Right lung (tissue), 10 donors: ENCODE measurements at places on chromosomes 3 and 15.

DNA sequence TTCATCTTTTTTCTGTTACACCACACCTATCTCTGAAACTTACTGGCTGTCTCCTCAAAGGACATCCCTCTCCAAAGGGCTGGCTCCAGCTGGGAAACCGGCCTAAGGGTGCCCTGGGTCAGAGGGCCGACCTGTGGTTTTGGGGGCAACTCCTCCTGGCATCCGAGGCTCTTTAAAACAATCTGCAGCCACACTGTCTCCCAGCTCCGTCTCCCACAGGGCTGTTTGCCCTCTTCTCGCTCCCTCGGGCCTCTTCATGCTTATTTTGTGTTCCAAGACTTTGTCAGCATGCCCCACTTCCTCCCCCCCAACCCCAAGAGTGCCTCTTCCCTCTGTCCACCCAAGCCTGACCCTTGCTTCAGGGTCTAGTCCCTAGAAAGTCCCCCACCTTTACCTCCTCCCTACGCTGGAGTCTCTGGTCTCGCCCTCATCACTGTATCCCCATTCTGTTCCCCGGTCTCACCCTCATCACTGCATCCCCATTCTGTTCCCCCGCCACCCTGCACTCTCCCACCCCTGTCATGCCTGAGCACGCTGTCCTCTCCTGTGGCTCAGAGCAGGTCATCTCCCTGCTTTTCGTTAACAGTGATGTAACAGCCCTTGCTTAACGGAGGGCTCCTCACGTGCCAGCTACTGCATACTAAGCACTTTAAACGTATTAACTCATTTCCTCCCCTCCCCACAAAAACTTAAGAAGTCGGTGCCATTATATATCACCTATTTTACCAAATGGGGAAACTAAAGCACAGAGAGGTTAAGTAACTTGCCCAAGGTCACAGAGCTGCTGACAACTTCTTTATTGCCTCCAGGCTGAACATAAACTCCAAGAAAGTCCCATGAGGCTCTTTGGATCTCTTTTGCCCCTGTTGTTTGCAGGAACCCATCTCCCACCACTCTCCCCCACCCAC lies 1.1 kb upstream of the CSK start:
- DNase-seq, result no peak

- no peak for DNase-seq
Observed at GRCh38 chr3:33166095-33166494, 52.3 kb downstream of the CRTAP start.

- peak; percentile 91 for DNase-seq
Observed at GRCh38 chr3:115783938-115784738, 160.8 kb downstream of the GAP43 start.

DNA sequence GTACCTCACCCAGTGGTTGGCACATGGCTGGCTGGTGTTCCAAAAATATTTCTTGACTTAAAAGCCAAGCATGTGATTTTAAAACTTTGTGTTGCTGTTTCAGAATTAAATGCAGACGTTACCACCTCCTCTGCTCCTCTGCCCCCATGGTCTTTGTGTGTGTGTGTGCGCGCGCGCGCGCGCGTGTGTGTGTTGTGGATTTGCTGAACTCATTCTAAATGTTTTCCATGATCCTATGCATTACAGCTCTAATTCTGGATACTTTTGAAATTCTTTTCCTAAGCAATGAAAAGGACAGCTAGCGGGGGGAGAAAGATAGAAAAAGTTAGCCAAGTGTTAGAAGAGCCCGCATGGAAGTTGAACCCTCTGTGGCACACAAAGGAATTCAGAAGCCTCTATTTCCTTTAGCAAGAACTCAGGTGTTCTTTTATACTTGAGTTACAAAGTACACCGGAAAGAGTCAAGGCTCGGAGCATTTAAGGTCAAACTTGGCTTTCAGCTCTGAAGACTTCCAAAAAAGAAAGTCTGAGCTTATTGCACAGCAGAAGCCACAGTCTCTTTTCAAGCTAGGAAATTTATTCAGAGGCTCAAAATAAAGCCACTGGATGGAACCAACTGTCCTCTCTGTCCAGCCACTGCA lies 350.5 kb upstream of the TBL1XR1 start:
- DNase-seq, result no peak

- peak; percentile 73 for DNase-seq
Observed at GRCh38 chr15:39358441-39359041, 222.3 kb upstream of the THBS1 start.
